HS-5 (cell line): ENCODE measurements at places on chromosomes 16 and 17.

- no peak for DNase-seq
Measured at GRCh38 chr16:20889625-20890275, 10.4 kb downstream of the DCUN1D3 start.

DNA sequence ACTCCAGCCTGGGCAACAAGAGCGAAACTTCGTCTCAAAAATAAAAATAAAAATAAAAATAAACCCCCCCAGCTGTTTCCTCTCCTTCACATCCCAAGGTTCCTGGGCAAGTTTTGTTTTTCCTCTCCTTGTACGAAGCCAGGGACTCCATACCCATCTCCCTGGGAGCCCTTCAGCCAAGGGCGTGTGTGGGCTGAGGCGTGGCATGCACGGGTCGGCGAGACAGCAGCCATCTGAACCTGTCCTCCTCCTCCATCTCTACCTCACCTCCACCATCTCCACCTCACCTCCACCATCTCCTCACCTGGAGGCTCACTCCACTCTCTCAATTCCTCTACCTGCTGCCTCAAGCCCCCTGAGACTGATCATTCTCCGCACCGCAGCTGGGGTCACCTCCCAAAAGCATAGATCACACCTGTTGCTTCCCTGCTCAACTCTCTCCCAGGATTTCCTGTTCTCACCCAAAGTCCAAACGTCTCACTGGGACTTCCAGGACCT lies 16.9 kb downstream of the AANAT start:
- no peak for DNase-seq

DNA sequence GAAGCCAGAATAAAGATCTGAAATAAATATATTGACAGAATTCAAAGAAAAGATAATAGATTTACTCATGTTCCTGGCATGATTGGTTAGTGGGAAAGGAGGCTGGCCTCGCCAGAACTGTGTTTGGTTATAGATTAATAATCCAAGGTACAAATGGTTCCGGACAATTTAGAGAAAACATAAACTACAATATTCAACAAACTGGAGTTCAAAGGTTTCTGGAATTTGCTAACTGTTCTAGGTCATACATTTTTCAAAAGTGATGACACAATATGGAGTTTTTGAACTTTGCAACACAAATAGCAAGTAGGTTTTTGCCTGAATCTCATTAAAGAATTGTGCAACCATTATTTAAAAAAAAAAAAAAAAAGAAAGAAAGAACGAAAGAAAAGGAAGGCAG lies 251.7 kb upstream of the SALL1 start:
- no peak for DNase-seq

GRCh38 chr17:49401971-49402611 lies 12.6 kb downstream of the PHB1 start:
- no peak for DNase-seq

GRCh38 chr17:18205861-18206260 lies 19.6 kb upstream of the LLGL1 start:
- DNase-seq, result no peak

- no peak for DNase-seq
Measured at GRCh38 chr16:2042986-2043666, 4.5 kb downstream of the NTHL1 start.

- DNase-seq, result no peak
Measured at GRCh38 chr17:75849279-75849646, 5.1 kb upstream of the UNC13D start.

GRCh38 chr16:89822188-89823086 lies 5.8 kb upstream of the SPIRE2 start:
- DNase-seq, result no peak

DNA sequence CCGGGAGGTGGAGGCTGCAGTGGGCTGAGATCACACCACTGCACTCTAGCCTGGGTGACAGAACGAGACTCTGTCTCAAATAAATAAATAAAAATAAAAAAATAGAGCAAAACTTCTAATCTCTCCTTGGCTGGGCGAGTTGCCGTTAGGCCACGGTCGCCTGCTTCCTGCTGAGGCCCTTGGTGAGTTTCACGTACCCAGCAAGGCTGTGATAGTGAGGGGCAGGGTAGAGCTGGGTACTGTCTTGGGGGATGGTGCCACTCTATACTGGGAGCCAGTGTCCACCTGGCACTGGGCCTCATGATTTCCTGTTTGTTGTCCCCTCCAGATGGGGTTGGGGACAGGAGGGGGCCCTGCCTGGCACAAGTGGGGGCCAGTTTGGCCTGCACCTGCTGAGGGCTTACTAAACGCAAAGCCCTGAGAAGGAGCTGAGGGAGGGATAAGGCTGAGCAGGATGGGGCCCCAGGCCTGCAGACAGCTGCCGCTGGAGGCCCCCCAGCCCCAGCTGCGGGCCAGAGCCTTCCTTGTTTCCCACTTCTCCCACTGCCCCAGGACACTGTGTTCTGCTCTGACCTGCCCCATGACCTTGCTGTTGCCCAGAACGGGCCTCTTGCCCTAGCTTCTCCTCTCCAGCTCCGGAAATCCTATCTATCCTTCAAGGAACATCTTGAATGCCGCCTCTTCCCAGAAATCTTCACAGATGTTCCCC lies 25.4 kb downstream of the GJD3 start:
- DNase-seq, result no peak

DNA sequence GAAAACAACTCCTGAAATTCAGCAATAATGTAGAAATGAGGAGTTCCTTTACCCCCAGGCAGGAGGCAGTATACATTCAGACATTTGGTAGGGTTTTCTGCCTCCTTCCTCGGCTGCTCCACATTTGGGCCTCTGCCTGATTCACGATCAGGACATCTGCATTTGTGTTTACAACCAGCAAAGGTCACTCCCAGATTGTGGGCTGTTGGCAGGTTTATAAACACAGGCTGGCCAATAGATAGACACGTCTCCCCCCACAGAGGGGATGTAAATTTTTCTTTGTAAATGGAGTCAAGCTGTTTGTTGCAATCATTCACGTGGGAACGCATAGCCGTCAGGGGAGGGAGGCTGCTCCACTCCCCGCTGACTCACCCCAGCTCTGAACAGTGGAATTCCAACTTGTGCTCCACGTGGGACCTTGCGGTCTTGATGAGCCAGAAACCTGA lies 252.1 kb upstream of the N4BP1 start:
- no peak for DNase-seq

GRCh38 chr16:82855471-82855870 lies 228.7 kb downstream of the CDH13 start:
- no peak for DNase-seq

GRCh38 chr17:66310528-66311148 lies 8.2 kb downstream of the PRKCA start:
- no peak for DNase-seq

DNA sequence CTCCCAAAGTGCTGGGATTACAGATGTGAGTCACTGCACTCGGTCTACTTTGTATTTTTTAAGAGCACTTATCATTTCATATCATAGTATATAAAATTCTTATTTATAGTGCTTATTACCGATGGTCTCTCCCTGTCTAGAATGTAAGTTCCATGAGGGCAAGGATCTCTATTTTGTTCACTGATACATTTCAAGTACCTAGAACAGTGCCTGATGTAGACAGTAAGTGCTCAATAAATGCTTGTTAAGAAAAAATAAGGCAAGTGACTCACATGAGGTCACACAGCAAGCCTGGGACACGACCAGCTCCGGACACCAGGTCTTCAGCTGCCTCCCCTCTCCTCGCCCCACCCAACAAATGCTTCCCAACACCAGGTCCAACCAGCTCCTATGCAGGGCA lies 23.9 kb downstream of the TRPV3 start:
- no peak for DNase-seq

- DNase-seq, result no peak
Measured at GRCh38 chr17:82836823-82837357, 2.9 kb downstream of the ZNF750 start.

- no peak for DNase-seq
Measured at GRCh38 chr16:13885700-13886099, 34.3 kb upstream of the ERCC4 start.

DNA sequence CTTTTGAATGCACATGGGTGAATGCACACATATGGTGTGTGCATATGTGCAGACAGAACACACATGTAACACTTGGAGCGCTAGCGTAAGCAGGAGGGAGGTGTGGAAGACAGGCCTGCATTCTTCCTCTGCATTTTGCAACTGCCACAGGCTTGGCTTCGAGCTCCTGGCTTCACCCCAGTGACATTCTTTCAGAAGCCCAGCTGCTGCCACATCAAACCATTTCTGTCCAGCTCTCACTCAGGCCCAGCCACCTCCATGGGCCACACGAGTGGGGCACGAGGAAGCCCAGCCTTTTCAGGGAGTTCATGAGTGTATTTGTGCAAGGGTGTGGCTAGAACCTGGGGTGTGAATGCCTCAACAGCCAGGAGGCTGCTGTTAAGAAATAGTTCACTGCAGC lies 18.8 kb downstream of the LGALS3BP start:
- no peak for DNase-seq

- DNase-seq, result no peak
Measured at GRCh38 chr16:67399749-67400704, 6.7 kb upstream of the TPPP3 start.

GRCh38 chr17:49195751-49196150 lies 14.6 kb downstream of the GNGT2 start:
- DNase-seq, result no peak

DNA sequence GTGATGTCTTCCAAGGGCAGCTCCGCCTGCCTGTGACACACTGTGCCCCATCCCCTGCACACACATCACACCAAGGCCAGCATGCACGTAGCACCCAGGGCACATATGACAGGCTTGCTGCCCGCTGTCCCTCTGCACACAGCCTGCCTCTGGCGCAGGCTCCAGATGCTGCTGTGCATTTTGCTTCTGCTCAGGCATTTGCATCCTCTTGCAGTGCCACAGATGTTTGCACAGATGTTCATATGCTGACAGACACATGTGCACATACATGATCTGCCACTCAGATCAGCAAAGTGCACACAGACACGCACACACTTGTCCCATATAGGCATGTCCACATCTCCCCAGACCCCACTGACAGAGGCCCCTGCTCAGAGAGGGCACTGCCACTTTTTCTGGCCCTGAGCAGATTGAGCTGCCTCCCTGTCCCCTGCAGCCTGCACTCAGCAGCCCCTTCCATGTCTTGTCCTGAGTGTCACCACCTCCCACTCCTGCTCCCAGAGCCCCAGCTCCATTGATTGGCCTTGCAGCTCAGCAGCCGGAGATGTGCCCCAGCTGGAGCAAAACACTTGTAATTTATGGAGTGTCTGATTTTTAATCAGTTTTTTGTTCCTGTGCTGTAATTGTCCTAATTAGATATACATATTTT lies 115.1 kb upstream of the RPL38 start:
- DNase-seq, result no peak

DNA sequence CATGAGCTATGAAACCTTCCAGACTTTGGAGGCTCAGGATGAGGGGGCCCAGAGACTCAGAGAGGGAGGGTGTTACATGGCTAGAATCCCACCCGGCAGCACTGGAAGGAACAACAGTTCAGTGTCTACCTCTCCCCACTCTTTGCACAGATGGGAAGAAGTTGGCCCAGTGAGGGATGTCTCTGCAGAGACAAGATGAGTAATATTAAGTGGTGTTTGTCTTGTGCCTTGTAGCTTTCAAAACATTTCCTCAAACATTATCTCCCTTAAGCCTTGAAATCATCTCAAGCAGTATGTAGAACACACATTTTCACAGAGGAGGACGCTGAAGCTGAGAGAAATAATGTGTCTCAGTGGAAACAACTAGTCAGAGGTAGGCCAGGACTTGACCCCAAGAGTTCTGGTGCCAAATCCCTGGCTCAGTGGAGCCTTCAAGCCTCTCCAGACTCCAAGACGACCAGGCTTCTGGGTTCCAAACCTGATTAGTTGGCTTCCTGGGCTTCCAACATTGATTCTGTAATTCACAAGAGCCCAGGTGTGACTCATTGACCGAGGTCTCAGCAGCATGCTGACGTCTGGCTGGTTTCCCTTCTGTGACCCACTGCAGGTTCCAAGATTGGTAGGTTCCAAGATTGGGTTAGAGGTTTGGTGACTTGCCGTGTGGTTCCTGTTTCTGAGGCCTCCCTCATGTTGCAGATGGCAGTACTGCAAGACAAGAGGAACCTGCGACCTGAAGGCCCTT lies 7.4 kb downstream of the RNF112 start:
- DNase-seq, result no peak

GRCh38 chr17:64382061-64382583 lies 8.5 kb downstream of the PECAM1 start:
- DNase-seq, result no peak

DNA sequence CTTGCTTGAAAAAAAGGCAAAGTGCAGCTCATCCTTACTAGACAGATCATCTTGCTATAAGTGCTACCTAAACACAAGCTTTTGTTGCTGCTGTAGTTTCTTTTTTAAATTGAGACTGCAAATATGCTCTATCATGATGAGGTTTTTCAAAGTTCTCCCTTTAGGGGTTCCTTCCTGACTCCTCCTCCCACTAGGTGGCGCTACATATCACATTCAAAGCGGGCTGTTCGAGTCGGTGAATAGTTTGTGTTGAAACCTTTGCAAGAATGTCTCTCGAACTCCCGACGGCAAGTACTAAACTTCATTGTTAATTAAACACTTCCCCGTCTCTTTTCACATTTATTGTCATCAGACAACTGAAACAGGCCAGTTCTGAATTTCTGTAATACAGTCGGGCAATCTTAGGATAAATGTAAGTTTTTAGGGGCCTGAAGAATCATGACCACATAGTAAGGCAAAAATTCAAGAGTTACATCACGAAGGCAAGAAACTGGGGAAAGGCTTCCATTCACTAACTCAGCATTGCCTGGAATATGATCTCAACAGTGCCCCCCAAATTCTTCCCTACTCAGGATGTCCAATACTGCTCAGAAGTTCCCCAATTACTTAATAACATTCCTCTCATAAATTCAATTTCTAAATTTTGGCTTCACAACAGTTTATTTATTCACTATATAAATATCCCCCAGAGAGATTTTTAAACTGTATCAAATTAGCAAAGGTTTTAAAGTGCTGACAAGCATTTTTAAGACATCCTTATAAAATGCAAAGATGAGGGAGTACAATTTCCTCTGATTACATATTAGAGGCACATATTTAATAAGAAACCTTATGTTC lies 6.7 kb downstream of the HS3ST3A1 start:
- peak; percentile 83 for DNase-seq

GRCh38 chr16:18983565-18984434 lies at the start of gene TMC7:
TSS of gene TMC7 (plus strand) at chr16:18983934. CDS start at chr16:18984064, 130 bp downstream.
- no peak for DNase-seq

DNA sequence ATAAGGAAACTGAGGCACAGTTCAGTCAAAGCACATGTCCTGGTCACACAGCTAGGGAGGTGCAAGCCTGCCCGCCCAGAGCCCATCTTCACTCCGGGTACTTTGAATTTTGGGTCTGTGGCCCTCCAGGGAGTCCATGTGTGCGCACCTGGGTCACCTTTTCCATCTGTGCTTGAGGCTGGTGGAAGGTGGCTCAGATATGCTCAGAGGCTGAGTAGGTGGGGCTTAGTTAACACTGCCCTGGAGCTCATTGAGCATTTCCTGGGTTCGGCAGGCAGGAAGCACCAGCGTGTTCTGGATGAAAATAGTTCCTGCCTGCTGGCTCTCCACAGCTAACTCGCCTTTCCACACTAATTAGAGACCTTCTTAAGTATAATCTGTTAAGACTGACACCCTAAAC lies 19.2 kb downstream of the FAM234A start:
- no peak for DNase-seq

DNA sequence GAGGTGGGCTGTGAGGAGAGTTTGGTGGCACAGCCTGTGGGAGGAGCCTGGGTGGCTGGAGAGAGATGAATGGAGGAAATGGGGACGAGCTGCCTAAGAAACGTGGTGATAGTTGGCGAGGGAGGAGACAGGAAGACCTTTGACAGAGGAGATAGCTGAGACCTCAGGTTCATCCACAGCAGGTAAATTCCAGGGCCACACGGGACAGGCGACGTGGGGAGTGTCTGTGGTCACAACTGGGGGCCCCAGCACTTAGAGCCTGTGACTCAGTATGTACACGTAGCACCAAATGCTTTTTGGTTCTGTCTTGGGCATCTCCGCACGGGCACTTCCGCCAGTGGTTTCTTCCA lies 7.7 kb downstream of the MINK1 start:
- DNase-seq, result no peak

- DNase-seq, result no peak
Measured at GRCh38 chr17:6651919-6652452, 424 bp downstream of the C17orf100 start.
